ENCODE measurements at places on chromosomes 5 and 9.
A peak's percentile ranks its signal among the peaks of the same experiment; 100 is the strongest.

DNA sequence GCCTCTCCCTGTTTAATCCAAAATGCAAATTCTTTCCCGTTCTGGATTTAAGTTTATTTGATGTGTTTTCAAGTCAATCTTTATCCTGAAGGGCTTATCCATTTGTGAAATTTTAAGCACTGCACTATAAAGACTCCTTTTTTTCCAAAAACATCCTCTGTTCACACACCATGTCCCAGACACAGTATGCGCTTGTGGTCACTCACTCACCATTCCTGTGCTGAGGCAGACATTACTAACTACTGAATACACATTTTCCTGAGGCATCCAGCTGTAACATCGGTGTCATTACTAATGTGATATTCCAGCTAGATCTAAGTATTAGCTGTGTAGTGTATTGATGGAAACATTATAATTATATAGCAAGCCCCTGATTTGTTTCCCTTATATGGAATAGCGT is 298.4 kb downstream of the KCTD16 start:
- DNase-seq = no peak

DNA sequence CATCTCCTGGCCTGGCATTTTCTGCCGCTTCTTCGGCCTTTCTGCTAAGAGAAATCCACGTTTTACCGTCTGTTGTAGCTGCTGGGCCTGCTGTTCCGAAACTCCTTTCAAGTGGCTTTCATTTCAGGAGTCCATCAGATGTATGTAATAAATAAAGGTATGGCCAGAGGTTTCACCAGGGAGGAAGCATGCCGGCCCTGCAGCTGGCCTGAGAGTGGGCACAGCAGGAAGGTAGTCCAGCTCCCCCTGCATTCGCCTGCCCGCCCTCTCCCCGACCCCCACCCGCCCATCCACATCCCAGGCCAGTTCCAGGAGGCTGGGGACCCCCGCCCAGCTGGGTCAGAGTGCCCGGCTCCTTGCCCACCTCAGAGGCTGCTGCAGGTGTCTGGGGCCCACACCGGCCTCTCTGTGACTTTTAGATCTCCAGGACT is 46.4 kb upstream of the EXOC3 start:
- no peak for DNase-seq

DNA sequence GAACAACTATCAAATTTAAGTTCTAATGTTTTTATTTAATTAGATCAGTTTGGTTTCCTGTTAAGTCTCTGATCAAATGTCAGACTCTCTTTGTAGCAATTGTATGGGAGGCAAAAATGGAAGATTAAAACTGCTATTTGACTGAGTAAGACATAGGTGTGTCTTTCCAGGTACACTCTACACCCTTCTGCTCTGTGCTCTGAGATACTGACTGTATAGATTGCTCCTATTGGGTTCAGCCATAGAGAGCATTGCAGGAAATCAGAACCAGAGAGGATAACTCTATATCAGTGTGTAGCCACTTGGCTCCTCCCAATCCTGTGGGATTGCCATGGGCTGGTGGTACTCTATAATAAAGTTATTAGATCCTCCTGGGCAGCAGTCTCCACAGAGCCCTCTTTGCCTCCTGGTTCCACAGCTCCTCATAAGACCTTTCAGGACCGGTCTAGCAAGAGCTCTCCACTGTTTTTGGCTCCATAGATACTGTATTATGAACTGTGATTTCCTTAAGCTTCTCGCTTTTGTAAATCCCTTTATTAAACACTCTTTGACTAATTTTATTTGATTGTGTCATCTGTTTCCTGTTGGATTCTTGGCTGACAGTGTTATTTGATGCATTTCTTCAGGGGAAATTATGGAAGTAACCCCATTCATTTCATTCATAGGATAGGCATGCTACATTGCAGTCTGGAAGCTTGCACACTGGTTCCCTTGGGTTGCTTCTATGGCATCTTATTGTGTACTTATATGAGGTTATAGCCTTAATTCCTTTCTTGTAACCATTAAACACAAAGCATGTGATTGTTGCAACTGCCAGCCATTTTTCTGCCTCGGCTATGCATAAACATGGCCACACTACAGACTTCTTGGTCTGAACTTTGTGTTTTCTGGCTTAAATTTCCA is 115.6 kb downstream of the VCAN start:
- no peak for DNase-seq

GRCh38 chr9:74666625-74667316 is 169.6 kb downstream of the RORB start:
- no peak for DNase-seq

DNA sequence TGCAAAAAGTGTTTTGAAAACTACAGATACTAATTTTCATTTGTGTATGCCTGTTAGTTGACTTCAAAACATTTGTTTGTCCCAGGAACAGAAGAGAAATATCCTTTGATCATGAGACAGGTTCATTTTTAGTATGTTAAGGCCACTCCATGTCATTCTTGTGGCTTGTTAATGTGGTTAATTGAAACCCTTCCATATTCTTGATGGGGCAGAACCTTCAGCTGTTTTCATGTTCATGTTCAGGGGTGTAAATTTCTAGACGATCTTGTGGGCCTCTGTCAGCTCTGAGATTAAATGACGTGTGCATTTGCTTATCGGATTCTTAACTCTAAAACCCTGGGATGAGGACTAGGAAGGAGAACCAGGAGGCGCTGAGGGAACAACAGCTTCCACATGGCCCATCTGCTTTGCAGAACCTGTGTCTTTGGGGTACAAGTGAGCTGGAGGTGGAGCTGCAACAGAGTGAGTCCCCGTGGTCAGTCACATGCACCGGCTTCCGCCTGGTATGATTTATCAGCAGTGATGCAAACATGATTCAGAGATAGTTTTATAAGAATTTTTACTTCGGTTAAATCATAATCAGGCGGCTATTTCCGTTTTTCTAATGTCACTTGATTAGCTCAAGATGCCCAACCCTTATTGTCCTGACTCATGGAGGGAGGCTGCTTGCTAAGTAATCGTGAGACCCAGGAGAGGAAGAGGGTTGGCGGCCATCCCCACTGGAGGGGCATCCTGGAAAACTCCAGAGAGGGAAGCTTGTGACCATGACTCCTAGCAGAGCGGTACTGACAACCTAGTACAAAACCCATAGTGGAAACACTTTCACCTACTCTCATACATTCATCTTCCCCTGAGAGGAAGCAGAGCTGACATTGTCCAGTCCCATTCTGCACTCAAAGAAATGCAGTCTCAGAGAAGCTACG is 138.4 kb downstream of the C9orf152 start:
- no peak for DNase-seq

- no peak for DNase-seq
These were observed 343.7 kb downstream of the EBF1 start for GRCh38 chr5:158755986-158756385.

- no peak for DNase-seq
These were observed 7.4 kb downstream of the PTPRD start for GRCh38 chr9:10605388-10605787.

DNA sequence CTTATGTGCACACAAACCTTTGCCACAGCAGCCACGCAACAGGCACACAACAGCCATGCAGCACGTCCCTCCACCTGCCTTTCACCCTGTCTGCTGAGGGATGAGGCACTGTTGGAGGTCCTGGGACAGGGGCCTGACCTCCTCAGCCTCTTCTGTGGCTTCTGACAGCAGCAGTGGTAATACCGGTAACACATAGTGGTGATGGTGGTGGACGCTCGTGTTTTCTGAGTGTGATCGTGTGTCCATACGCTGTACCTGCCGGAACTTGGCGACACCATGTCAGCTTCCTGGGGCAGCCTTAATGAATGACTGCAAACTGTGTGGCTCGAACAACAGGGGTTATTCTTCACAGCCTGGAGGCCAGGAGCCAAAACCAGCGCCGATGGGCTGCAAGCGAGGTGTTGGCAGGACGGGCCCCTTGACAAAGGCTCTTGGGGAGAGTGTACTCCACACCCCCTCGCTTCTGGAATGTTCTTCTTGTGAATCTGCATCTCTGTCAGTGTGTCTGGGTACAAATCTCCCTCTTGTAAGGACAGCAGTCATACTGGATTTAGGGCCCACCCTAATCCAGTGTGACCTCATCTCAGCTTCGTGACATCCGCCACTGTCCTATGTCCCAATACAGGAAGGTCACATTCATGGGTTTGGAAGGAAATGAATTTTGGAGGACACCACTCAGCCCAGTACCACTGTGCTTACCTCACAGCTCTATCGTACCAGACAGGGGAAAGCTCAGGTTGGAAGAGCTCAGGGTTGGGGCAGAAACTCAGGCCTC is 55.3 kb upstream of the EXOC3 start:
- no peak for DNase-seq

GRCh38 chr9:19493174-19493811 is 84.5 kb downstream of the ACER2 start:
- DNase-seq = peak; percentile 3

DNA sequence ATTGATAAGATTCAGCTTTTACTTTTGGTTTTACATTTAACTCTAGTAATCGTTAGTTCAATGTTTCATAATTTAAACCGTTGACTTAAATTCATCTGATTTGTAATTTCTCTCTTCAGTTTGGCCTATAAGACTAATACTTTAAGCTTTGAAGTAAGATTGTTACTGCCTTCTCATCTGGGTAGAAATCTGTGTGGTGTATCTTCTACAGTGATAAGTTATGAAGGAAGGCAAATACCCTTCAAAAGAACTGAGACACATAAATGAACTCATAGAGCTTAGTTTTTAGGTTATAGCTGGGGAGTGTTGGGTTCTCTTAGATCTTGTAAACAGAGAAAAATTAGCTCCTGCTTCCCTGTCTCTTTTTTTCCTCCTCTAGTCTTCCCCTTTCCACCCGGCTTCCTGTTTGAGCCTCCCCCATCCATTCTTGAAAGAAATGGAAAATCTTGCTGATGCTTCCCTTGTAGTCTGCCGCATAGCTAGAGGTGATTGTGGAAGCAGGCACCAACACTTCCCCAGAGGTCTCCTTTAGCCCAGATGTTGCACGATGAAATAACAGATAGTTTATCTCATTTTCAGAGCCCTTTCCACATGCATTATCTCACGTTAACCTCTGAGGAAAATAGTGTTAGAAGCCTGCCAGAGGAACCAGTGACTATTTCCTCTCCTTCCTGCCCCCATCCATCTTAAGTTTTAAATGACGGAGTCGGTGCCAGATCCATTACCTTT is 2.0 kb upstream of the F2RL2 start:
- DNase-seq = no peak

- no peak for DNase-seq
These were observed 515 bp upstream of the F2R start for GRCh38 chr5:76715486-76715735.

- no peak for DNase-seq
These were observed 33.0 kb upstream of the PIK3R1 start for GRCh38 chr5:68182534-68182933.

- DNase-seq = no peak
These were observed 96.2 kb downstream of the OSTF1 start for GRCh38 chr9:75184471-75184870.

GRCh38 chr5:164210491-164210890 is 705.1 kb downstream of the MAT2B start:
- no peak for DNase-seq

DNA sequence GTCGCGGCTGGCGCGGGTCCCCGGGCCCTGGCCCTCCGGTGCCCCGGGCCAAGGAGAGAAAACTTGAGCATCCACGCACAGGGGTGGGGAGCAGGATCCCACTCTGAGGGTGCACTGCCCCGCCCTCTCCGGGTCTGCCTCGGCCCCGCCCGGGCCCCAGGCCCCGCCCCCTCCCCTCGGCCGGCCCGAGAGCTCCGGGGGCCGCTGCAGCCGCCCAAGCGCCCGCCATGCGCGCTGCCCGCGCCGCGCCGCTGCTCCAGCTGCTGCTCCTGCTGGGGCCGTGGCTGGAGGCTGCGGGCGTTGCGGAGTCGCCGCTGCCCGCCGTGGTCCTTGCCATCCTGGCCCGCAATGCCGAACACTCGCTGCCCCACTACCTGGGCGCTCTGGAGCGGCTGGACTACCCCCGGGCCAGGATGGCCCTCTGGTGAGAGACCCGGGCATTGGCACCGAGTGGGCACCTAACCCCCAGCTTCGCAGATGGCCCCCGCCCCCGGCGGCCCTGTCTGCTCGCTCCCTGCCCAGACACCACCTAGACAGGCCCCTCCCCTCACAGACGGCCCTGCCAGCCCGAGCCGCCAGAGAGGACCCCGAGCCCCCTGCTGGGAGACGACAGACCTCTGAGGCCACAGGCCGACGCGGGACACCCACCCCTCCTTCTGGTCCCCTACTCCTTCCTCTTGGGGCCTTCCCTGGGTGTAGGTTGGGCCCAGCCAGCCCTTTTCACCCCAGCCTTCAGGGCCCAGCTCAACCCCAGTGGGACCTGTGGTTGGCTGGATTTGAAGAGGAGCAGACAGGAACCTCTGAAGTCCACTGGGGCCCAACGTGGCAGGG is at the start of gene CERCAM:
CERCAM (plus strand) TSS at position 207 of the 831 bp plus-strand sequence; CDS start at position 228, 21 bp downstream.
- DNase-seq = no peak

DNA sequence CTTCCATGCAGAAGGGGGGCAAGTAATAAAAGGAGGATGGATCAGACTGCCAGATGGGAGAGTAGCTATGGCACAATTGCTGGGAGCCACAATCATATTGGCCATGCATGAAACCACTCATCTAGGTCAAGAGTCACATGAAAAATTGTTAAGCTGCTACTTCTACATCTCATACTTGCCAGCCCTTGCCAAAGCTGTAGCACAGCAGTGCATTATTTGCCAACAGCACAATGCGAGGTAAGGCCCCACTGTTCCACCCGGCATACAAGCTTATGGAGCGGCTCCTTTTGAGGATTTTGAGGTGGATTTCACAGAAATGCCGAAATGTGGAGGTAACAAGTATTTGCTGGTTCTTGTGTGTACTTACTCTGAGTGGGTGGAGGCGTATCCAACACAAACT is 109.9 kb upstream of the EPB41L4A start:
- no peak for DNase-seq

- DNase-seq = no peak
These were observed 119.9 kb downstream of the C9orf152 start for GRCh38 chr9:110088099-110088498.

DNA sequence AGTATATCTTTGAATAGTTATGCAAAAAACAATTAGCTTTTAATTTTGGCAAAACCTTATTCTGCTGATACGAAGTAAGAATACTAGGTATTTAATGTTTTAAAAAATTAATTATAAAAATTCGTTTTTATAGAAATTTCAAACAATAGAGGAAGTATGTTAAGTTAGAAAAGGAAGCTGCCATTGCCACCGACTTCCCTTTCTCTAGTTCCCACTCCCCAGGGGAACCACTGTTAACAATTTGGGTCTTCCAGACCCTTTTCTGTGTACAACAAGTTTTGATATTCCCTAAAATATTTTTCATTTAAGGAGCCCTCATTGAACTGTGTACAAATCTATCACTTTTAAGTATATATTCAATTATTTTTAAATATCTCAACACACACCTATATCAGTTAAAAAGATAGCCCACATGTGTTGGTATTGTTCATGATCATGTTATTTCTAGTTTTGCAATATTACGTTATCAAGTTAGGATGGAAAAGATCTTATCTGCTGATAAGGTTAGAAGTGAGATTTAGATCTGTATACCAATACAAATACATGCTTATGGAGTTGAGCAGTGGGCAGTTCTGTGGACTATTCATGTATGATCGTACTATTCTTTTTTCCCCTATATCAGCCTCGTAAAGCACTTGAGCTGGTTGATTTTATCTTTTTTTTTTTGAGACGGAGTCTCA is 25.9 kb downstream of the NDFIP1 start:
- DNase-seq = no peak

GRCh38 chr9:92308893-92309292 is 15.4 kb upstream of the IARS1 start:
- DNase-seq = no peak

GRCh38 chr5:173287086-173287485 is 41.1 kb downstream of the STC2 start:
- DNase-seq = no peak

GRCh38 chr5:178306430-178307225 is 74.0 kb upstream of the PHYKPL start:
- DNase-seq = no peak
